HFFc6 (cell line): ENCODE measurements at places on chromosomes 7 and 10. TPM values are rescaled to one million over a fixed set of nuclear protein-coding genes. Genes with fewer than 3 reads are reported as not detected.

Gene ELAPOR2
- total RNA-seq, result 0.31 TPM in 1 of 2 replicates, not detected in the other

Gene PNLIP
- not detected in 3 replicates for total RNA-seq

Gene HEPACAM2
- total RNA-seq, result not detected in 2 replicates

Gene RPEL1
- total RNA-seq, result not detected in 3 replicates

Gene ZPBP
- not detected in 2 replicates for total RNA-seq

Gene CCDC172
- total RNA-seq, result not detected in 3 replicates

Gene VAX1
- not detected in 3 replicates for total RNA-seq

Gene VWDE
- not detected in 2 replicates for total RNA-seq

Gene BICC1
- 55.6 and 64.6 TPM in 2 replicates for total RNA-seq

Gene CALHM3
- 0.09 TPM in 1 of 3 replicates, not detected in the others for total RNA-seq

Gene UNC5B
- 5.4 and 10.3 TPM in 2 replicates for total RNA-seq

Gene SPDYE16
- total RNA-seq, result 0.21 TPM in 1 of 2 replicates, not detected in the other

Gene ATP6V0A4
- 0.64 to 0.94 TPM (median 0.93 TPM) in 3 replicates for total RNA-seq

Gene HOGA1
- total RNA-seq, result 0.27 to 0.53 TPM (median 0.51 TPM) in 3 replicates

Gene INSYN2A
- 0.17 to 0.30 TPM (median 0.24 TPM) in 3 replicates for total RNA-seq

Gene NEUROD6
- not detected in 2 replicates for total RNA-seq

Gene C10orf143
- total RNA-seq, result 2.3 to 3.6 TPM (median 2.5 TPM) in 3 replicates

Gene VENTX
- not detected in 2 replicates for total RNA-seq

Gene LRRC17
- 4.8 to 51.7 TPM (median 38.7 TPM) in 3 replicates for total RNA-seq

Gene PON3
- total RNA-seq, result not detected in 2 replicates

Gene ING3
- 9.2 and 10.9 TPM in 2 replicates for total RNA-seq

Gene EGR2
- total RNA-seq, result 0.35 to 0.64 TPM (median 0.48 TPM) in 3 replicates

Gene GCK
- 0.26 to 0.47 TPM in 2 of 3 replicates, not detected in the other for total RNA-seq

Gene HYAL4
- not detected in 3 replicates for total RNA-seq

Gene CTBP2
- total RNA-seq, result 70.6 and 70.8 TPM in 2 replicates

Gene CDHR1
- not detected in 3 replicates for total RNA-seq

Gene CALY
- total RNA-seq, result not detected in 3 replicates

Gene DYNC1I1
- total RNA-seq, result 0.09 to 0.11 TPM in 2 of 3 replicates, not detected in the other

Gene CLIP2
- total RNA-seq, result 26.6 to 36.1 TPM (median 30.9 TPM) in 3 replicates

Gene PNLIPRP1
- total RNA-seq, result not detected in 2 replicates
